DMS53 (cell line): ENCODE measurements at places on chromosomes 7 and 10.

GRCh38 chr10:50794490-50794889, 54.8 kb downstream of the ASAH2B start:
- no peak for DNase-seq

DNA sequence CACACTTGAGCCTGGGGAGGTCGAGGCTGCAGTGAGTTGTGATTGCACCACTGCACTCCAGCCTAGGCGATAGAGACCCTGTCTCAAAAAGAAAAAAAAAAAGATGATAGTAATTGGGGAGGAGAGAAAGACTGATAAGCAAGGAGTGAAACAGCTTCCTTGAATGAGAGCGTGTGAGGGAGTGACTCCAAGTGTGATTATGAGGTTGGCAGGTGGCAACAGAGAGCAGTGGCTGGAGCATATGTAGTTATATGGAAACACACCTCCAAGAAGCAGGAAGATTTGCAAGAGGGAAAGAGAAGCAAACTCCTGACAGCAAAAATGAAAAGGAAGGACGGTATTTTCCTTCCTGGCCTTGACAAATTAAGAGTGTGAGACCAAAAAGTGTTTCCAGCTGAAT, 50.4 kb downstream of the VKORC1L1 start:
- no peak for DNase-seq

DNA sequence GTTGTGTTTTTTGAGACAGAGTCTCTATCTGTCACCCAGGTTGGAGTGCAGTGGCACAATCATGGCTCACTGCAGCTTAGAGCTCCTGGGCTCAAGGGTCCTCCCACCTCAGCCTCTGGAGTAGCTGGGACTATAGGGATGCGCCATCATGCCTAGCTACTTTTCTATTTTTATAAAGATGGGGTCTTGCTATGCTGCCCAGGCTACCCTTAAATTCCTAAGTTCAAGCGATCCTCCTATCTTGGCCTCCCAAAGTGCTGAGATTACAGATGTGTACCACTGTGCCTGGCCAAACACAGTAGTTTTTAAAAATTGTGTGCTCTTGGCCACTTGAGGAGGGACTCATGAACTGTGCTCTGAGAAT, 10.6 kb upstream of the TLX1 start:
- DNase-seq: no peak

DNA sequence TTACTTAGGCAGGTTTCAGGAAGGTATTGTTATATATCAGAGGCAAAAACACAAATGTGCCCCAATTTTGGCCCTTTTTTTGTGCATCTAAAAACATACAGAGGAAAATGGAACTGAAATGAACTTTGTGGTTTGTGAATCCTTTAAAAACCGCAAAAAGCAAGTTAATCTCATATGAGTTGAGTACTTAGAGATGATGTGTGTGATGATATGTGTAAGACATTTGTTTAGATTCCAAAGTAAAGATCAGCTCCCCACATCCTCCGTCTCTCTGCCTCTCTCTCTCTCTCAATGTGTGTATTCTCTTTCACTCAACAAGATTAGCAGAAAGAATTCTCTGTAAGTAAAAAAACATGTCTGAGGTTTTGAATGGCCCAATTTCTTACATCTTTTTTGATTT, 201.9 kb downstream of the MALRD1 start:
- DNase-seq: no peak

- no peak for DNase-seq
Measured at GRCh38 chr7:63045575-63045974, 953.1 kb upstream of the ZNF722 start.

DNA sequence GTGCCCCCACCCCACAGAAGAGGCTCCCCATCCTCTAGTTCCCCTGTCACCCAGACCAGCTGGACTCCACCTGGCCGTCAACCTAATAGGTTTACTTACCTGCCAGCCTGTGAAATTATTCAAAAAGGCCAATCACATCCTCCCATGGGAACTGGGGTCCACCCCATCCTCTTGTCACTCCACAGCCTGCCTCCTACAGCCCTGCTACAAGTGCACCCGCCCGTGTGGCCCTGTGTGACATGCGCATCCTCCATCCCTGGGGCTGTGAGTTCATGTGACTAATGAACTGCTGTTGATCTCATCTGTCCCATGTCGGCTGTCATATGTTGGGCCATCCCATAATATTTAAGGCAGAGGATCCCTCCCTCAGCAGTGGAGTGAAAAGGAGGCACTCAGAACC, 39.4 kb downstream of the AOC1 start:
- no peak for DNase-seq
